ENCODE measurements at places on chromosomes 7 and 10.

DNA sequence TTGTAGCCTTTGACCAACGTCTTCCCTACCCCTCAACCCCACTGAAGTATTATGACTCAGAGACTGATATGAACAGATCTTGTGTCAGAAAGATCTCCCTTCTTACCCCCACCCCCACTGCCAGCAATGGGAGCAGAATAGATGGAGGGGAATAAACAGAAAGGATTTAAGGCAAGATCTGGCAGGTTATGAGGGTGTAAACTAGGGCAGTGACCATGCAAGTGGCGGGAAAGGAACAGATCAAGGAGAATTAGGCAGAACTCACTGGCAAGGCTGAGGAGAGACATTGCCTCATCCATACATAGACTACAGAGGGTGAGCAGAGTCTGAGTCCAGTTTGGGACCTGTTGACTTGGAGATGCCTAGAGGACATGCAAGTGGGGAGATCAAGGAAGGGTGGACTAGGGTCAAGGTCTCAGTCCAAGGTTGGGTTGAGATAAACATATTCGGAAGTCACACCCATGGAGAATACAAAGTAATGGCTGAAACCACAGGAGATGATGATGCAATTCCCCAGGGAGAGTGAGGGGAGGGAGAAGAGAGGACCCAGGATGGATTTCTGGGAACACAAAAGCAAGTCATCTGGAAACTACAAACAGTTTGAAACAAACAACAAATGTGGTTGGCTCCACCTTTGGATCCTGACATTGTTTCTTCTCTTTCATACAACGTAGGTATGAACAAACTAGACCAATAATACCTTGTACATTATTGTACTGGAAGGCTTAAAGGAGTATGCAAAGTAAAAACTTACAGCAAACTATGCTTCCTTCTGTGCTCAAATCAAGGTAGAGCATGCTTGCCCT, 44.9 kb upstream of the IL6 start:
- DNase-seq, result no peak

DNA sequence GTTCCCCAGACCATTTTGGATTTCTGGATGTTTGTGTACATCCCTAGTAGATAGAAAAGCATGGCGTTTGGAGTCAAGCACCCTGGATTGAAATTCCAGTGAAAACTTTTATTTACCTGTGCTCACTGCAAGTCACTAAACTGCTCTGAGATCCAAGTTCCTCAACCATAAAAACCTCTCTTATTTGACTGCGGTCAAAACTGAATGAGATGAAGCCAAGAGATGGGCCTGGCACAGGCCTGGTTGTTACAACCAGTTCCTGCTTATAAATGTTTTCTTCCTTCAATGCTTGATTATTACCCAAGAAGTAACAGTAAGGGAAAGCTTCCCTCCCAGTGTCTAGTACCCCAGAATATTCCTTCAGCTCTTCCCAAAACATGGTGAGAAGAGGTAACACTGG, 70.9 kb upstream of the HPS1 start:
- no peak for DNase-seq

DNA sequence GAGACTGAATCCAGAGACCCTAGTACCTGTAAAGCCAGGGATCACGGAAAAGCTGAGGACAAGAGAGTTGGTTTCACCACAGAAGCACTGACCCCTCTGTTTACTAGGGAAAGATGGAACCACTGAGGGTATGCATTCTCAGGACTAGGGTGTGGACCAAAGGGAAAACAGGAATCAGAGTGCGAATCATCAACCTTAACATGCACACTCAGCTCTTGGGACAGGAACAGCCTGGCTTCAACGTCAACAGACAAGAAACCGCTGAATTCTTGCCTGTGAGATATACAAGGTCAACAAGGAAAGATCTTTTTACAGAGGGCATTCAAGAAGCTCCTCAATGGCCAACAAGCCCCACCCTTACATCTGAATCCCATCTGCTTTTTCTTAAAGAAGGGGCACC, 14.9 kb downstream of the TNRC18 start:
- DNase-seq, result no peak

DNA sequence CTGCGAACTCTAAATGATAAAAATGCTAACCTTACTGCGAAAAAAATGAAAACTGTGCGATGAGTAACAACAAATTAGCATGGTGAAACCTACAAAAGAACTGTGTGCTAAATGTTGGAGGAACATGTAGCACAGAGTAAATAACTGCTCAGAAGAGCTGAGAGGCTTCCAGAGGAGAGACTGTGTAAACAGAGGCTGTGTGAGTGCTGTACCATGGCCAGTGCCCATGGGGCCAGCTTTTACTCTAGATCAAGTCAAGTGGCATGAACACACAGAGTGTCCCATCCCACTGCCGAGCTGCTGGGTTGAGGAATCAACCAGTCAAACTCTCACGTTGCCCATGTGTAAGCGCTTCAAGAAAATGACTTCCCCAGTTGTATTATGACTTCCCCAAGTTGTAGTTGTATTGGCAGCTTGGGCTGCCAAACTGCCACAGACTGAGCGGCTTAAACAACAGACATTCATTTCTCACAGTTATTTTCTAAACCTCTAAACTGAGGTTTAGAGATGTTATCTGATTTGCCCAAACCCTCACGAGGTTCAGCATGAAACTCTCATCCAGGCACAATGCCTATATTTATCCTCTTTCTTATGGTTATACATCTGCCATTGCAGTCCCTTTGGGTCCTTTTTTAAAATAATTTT, 270.7 kb downstream of the ABCA13 start:
- DNase-seq, result no peak

DNA sequence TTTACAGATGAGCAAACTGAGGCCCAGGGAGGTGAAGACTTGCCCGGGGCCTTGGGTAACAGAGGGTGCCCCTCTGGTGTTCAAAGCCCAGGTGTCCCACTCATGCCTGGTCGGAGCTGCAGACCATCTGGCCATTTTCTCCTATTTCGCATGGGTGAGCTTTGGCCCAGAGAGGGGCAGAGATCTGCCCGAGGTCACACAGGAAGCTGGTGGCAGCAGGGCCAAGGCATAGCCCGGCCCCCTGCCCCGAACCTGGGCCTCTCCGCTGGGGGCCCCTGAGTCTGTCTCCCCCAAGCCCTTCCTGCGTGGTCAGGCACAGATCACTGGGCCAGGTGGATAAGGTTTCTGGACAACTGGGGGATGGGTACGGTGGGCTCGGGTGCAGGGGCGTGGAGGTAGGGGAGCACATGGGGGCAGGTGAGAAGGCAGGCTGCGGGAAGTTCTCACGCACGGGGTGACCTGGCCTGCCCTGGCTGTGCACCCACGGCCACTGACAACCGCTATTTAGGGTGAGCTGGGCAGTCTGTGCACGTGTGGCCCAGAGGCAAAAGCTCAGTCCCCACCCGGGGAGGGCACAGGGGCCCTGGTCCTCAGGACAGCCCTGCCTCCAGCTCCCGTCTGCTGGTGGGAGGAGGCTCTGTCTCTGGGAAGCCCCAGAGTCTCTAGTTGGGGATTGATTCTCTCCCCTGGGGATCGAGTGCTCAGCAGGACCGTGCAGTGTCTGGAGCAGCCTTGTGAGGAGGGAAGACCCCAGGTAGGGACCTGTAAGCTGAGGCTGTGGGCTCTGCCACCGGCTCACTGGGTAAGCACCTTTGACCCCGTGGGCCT, 68.6 kb downstream of the UNCX start:
- DNase-seq, result no peak

DNA sequence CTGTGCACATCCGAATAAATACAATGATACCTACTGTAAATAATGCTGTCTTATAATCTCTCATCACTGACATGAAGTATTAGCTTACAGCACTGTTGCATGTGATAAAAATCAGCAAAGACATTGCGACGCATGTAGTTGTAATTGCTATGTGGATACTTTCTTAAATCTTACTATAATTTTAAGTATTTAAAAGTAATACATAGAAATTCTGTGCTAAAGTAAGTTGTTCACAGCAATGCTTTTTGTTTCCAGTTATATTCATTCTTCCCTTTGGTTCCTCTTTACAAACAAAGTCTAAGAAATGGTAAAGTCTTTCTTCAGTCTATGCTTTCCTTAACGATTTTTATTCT, 113.7 kb upstream of the DGKB start:
- no peak for DNase-seq

DNA sequence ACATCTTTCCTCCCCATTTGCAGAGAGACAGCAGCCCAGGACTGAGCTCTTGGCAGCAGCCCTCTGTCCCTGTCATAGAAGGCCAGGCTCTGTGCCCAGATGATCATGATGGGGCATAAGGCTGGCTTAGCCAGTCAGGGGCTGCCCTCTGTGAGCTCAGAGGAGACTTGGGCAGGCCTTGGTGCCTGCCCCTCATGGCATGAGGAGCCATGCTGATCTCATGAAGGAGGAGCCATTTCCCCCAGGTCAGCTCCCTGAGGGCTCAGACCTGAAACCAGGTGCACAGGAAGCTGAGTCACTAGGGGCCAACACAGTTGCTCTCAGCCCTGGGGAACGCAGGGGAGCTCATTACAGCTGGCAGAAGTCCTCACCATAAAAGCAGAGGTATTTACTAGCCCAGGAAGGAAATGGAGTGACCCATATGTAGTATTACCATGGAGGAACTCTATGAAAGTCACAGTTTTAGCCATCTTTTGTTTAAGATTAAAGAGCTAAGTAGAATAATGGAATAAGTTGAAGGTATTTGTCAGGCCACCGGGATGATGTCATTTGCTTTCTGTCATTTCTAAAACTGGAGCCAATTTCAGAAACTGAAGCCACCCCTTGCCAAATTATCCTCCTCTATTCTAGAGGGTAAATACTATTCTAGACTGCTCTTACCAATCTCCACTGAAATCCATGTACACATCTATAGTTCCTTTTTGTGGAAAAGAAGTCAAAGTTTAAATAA, 362.4 kb upstream of the ZNF32 start:
- no peak for DNase-seq

DNA sequence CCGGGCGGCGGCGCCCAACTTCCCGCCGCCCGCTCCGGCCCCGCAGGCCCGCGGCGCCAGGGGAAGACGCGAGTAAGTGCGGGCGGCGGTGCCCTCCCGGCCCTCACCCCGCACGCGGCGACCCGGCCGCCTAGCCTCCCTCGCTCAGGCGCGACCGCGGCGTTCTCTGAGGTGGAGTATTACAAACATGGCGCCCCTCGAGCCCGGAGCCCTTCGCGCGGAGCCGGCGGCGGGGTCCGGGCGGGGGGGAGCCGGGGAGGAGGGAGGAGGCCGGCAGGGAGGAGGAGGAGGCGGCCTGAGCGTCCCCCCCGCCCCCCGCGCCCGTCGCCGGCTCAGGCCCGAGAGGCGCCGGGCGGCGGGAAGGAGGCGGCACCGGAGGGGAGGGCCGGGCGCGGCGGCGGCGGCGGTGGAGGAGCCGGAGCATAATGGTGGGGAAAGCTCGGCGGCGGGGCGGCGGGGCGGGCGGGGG, at the start of gene ZMYND11:
Gene ZMYND11, plus strand, starts transcription at position 324 of the 469 bp plus-strand sequence. CDS start 44,558 bp downstream, outside the sequence.
- DNase-seq, result no peak

DNA sequence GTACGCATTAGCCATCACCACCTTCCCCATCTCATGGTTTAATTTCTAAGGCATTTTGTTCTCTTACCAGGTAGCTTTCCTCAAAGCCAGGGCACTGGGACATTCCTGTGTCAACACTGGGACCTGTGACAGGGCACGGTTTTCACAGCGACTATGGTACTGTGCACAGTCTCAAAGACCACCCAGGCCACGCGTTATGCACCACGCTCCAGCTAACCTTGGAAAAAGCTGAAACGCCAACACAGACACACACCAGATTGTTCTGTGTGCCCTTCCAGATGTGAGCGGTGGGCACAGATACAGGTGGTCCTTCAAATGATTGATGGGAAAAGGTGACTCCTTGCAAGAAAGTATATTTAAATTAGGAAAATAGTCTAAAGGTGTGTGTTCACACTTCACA, 337.3 kb downstream of the WDR37 start:
- no peak for DNase-seq

GRCh38 chr7:66664590-66665293, 36.1 kb downstream of the KCTD7 start:
- DNase-seq, result no peak

GRCh38 chr7:49580000-49580399, 193.4 kb upstream of the VWC2 start:
- DNase-seq, result no peak

DNA sequence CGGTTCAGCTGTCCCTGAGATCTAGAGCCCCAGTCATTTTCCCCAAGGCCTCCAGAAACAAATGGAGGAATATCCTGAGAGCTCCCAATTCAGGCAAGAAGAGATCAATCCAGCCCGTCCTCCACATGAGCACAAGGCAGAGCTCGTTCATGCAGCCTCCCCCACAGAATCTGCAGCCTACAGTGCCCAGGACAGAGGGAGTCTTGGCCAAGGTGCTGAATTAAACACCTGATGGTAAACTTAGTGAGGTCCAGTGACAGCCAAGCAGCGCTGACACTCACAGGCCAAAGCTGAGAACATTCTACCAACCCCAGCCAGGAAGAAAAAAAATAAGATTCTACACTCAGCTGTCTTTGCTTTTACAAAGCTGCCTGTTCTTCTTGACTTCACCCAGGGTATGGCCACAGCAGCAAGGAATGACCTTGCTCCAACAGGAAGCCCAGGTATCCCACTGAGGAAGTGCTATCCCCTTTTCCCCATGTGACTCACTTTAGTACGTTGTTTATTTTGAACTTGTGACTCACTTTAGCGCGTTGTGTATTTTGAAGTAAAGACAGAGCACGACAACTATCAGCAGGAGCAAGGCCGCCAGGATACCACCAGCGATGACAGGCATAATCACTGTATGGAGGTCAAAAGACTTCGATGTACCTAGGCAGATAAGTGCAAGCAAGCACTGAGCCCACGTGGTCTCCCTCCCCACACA, 4.4 kb upstream of the CUZD1 start:
- DNase-seq, result no peak

DNA sequence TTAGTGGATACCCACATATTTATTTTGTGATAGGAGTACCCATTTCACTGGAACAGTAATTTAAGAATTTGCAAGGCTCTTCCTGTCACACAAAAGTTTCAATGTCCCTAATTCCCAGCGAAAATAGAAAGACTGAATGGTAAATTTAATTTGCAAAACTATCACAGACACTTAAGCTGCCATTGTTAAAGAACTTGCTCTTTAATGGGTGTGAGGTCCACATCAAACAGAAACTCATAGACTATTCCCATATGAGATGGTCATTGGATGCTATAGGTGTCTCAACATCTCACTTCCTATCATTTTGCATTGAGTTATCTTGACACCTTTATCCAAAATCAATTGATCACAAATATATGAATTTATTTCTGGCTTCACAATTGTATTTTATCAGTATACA, 415.9 kb downstream of the GPAM start:
- DNase-seq, result no peak

- DNase-seq, result no peak
Measured at GRCh38 chr10:326894-327635, 191.8 kb downstream of the ZMYND11 start.
